ENCODE measurements at places on chromosomes 7 and 10.

- no peaks in the 10 kb centered on the region for H3K27me3 ChIP-seq
- DNase-seq = no peak
- H3K27ac ChIP-seq = no peak overlapping the region
Measured at GRCh38 chr7:151800861-151801260, 76.1 kb downstream of the PRKAG2 start.

- no peaks in the 10 kb centered on the region for H3K27me3 ChIP-seq
- H3K36me3 ChIP-seq = no peaks in the 10 kb centered on the region
- H3K4me3 ChIP-seq = no peak overlapping the region
- no peak overlapping the region for H3K27ac ChIP-seq
- H3K4me1 ChIP-seq = no peaks in the 10 kb centered on the region
- no peak for DNase-seq
Measured at GRCh38 chr10:112332509-112333228, 41.2 kb upstream of the ACSL5 start.

DNA sequence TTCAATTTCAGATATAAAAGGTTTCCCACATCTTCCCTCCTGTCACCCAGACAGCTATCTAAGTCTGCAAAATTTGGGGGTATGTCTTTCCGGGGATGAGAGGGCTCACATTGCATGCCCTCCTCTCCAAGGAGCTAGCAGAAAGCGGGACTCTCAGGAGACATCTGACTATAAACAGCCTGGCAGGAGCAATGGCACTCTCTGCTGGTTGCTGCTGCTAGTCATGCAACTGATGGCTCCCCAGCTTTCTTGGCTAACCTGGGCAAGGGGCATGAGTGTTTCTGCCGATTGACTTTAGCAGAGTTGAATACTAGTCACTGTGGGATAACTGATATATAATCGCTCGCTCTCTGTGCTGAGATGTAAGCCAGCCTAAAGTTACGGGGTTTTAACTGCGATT lies 12.0 kb downstream of the TBX20 start:
- H3K4me1 ChIP-seq = no peaks in the 10 kb centered on the region
- H3K27ac ChIP-seq = no peak overlapping the region
- no peak for DNase-seq
- no peaks in the 10 kb centered on the region for H3K36me3 ChIP-seq
- no peaks in the 10 kb centered on the region for H3K27me3 ChIP-seq

- peaks cover 56% of the 10 kb centered on the region for H3K4me1 ChIP-seq
- H3K27me3 ChIP-seq = no peaks in the 10 kb centered on the region
- no peak overlapping the region for H3K27ac ChIP-seq
- no peaks in the 10 kb centered on the region for H3K36me3 ChIP-seq
- DNase-seq = no peak
Measured at GRCh38 chr10:72310636-72311035, 36.9 kb downstream of the DDIT4 start.

DNA sequence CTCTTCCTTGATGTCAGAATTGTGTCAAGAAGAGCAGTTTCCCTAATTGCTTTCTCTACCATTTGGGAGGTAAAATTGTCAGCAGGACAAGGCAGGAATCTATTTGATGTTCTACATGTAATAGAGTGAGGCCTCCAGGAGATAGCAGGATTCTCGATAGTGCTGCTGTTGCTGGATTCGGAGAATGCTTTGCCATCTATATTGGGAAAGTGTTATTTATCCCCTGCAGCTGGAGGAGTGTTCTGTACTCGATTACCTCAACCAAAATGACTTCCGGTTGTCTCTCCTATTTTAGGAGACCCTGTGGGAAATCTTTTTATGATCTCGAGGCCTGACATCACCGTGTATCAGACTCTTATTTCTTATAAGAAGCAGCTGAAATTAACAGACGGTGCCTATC lies 217.1 kb downstream of the TMEM178B start:
- DNase-seq = no peak
- H3K4me1 ChIP-seq = no peaks in the 10 kb centered on the region
- no peak overlapping the region for H3K4me3 ChIP-seq

- H3K36me3 ChIP-seq = peaks cover 5% of the 10 kb centered on the region
- H3K4me1 ChIP-seq = peaks cover 14% of the 10 kb centered on the region
- no peaks in the 10 kb centered on the region for H3K27me3 ChIP-seq
- no peak overlapping the region for H3K27ac ChIP-seq
- H3K4me3 ChIP-seq = no peak overlapping the region
Measured at GRCh38 chr10:62012318-62012717, 110.8 kb downstream of the ARID5B start.

- no peaks in the 10 kb centered on the region for H3K36me3 ChIP-seq
- H3K4me3 ChIP-seq = no peak overlapping the region
- DNase-seq = no peak
- no peaks in the 10 kb centered on the region for H3K27me3 ChIP-seq
Measured at GRCh38 chr7:94352887-94353286, 41.8 kb upstream of the COL1A2 start.

DNA sequence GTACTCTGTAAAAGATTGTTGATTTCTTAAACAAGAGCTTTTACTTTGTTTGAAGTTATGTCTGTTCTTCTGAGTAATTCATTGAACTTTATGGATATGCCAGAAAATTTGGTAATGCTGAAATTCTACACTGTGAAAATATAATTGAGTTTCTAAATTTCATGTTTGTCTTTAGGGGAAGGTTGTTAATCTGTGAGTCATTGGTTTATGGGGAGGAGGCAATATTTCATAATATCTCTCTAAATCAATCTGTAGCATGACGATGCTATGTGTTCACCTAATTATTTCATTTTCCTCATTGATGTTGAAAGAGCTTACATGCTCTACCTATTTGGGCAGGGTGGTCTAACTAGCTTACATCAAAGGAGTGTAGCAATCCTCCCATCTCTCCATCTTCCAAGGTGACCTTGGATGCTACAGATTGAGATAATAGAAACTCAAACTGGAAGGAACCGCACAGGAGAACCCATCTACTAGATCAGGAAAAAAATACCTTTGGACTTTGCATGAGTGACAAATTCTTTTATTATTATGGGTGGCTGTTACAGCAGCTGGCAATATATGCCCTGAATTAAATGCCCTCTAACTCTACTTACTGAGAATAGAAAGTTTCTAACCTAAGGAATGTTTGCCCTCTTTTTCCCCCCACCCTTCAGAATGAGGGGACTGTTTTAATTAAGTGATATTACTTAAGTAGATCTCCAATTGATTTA lies 8.4 kb upstream of the SNX13 start:
- H3K27ac ChIP-seq = no peak overlapping the region
- no peaks in the 10 kb centered on the region for H3K27me3 ChIP-seq
- H3K4me1 ChIP-seq = peaks cover 18% of the 10 kb centered on the region
- H3K36me3 ChIP-seq = no peaks in the 10 kb centered on the region
- no peak for DNase-seq

- H3K4me1 ChIP-seq = no peaks in the 10 kb centered on the region
- DNase-seq = no peak
- H3K27me3 ChIP-seq = no peaks in the 10 kb centered on the region
Measured at GRCh38 chr7:102471791-102472125, 7.0 kb downstream of the POLR2J start.

GRCh38 chr7:75017832-75018231 lies 53.3 kb downstream of the CASTOR2 start:
- no peak for DNase-seq
- H3K36me3 ChIP-seq = no peaks in the 10 kb centered on the region
- H3K27me3 ChIP-seq = no peaks in the 10 kb centered on the region

DNA sequence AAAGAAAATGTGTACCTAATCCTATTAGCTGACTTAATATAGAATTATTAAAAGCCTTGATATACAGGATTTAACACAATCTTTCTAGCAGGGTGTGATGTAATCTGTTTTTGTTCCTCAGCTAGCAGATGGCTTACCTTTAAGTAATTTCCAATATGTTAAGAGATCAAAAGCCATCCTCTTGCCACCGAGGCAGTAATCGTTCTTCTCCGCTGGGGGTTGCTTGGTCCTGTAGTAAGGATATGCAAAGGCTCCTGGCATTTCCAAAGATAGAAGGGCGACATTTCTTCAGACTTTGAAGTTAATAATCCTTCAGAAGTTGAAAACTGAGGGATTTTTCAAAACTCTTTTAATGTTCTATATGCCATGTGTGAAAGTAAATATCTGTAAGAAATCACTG lies 156.4 kb downstream of the FZD1 start:
- H3K4me3 ChIP-seq = no peak overlapping the region
- DNase-seq = no peak
- no peak overlapping the region for H3K27ac ChIP-seq
- H3K4me1 ChIP-seq = no peaks in the 10 kb centered on the region
- H3K27me3 ChIP-seq = no peaks in the 10 kb centered on the region

GRCh38 chr10:1198453-1199344 lies 142.5 kb downstream of the WDR37 start:
- DNase-seq = no peak
- no peaks in the 10 kb centered on the region for H3K27me3 ChIP-seq
- no peak overlapping the region for H3K4me3 ChIP-seq
- H3K27ac ChIP-seq = no peak overlapping the region
- no peaks in the 10 kb centered on the region for H3K36me3 ChIP-seq
- H3K4me1 ChIP-seq = peaks cover 5% of the 10 kb centered on the region

- DNase-seq = no peak
- no peaks in the 10 kb centered on the region for H3K4me1 ChIP-seq
- H3K27ac ChIP-seq = no peak overlapping the region
Measured at GRCh38 chr7:70241536-70242175, 643.4 kb downstream of the AUTS2 start.

GRCh38 chr7:38070718-38071117 lies 107.3 kb upstream of the STARD3NL start:
- no peak for DNase-seq
- H3K27me3 ChIP-seq = no peaks in the 10 kb centered on the region
- no peaks in the 10 kb centered on the region for H3K4me1 ChIP-seq
- no peaks in the 10 kb centered on the region for H3K36me3 ChIP-seq
- H3K4me3 ChIP-seq = no peak overlapping the region

- H3K27me3 ChIP-seq = no peaks in the 10 kb centered on the region
- H3K36me3 ChIP-seq = no peaks in the 10 kb centered on the region
- H3K27ac ChIP-seq = no peak overlapping the region
- H3K4me1 ChIP-seq = no peaks in the 10 kb centered on the region
Measured at GRCh38 chr10:87575851-87576250, 71.2 kb downstream of the MINPP1 start.

- H3K36me3 ChIP-seq = no peaks in the 10 kb centered on the region
- no peaks in the 10 kb centered on the region for H3K4me1 ChIP-seq
- H3K27ac ChIP-seq = no peak overlapping the region
- no peaks in the 10 kb centered on the region for H3K27me3 ChIP-seq
Measured at GRCh38 chr7:8290645-8291308, 28.8 kb upstream of the ICA1 start.

DNA sequence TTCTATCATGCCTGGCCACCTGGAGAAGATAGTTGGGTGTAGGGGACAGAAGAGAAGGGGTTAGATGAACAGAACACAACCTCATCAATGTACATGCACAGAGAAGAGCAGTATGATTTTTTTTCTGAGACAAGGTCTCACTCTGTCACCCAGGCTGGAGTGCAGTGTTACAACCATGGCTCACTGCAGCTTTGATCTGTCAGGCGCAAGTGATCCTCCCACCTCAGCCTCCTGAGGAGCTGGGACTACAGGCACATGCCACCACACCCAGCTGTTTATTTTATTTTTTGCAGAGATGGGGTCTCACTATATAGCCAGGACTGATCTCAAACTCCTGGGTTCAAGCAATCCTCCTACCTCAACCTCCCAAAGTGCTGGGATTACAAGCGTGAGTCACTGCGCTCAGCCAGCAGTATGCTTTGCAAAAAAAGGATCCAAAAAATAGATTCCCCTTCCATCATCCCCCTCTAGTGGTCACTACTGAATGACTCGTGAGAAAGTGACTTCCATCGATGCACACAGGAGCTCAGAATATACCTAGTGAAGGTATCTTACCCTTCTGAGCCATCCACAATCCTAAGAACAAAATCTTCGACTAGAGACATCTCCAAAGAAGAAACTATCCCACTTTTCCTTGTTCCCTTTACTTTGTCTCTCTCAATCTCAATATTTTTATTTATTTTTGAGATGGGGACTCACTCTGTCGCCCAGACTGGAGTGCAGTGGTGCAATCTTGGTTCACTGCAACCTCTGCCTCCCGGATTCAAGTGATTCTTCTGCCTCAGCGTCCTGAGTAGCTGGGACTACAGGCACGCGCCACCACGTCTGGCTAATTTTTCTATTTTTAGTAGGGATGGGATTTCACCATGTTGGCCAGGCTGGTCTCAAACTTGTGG lies 21.0 kb downstream of the ZCWPW1 start:
- peaks cover 4% of the 10 kb centered on the region for H3K4me1 ChIP-seq
- H3K36me3 ChIP-seq = no peaks in the 10 kb centered on the region
- H3K27ac ChIP-seq = no peak overlapping the region

DNA sequence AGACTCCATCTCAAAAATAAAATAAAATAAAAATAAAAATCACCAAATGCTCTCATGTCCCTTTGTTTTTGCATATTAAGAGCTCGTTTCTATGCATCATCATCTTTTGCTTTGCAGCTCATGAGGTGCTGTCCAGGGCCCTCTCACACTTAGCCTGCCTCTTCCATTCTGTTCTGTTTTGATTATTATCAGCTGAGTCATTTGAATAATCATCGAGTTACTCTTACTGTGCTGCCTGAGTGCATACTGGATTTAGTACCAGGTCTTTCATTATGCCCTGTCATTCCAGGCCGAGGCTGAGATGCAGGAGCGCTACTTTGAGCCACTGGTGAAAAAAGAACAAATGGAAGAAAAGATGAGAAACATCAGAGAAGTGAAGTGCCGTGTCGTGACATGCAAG lies 33.0 kb downstream of the UCMA start:
- no peak overlapping the region for H3K4me3 ChIP-seq
- H3K4me1 ChIP-seq = no peaks in the 10 kb centered on the region
- DNase-seq = no peak
- H3K27me3 ChIP-seq = no peaks in the 10 kb centered on the region
- H3K27ac ChIP-seq = no peak overlapping the region

GRCh38 chr10:26780106-26780792 lies 80.5 kb downstream of the ABI1 start:
- no peaks in the 10 kb centered on the region for H3K27me3 ChIP-seq
- H3K4me3 ChIP-seq = no peak overlapping the region
- H3K36me3 ChIP-seq = no peaks in the 10 kb centered on the region

GRCh38 chr10:70985824-70986622 lies 97.7 kb upstream of the PCBD1 start:
- peaks cover 13% of the 10 kb centered on the region for H3K4me1 ChIP-seq
- no peak overlapping the region for H3K27ac ChIP-seq
- DNase-seq = no peak
- no peak overlapping the region for H3K4me3 ChIP-seq

DNA sequence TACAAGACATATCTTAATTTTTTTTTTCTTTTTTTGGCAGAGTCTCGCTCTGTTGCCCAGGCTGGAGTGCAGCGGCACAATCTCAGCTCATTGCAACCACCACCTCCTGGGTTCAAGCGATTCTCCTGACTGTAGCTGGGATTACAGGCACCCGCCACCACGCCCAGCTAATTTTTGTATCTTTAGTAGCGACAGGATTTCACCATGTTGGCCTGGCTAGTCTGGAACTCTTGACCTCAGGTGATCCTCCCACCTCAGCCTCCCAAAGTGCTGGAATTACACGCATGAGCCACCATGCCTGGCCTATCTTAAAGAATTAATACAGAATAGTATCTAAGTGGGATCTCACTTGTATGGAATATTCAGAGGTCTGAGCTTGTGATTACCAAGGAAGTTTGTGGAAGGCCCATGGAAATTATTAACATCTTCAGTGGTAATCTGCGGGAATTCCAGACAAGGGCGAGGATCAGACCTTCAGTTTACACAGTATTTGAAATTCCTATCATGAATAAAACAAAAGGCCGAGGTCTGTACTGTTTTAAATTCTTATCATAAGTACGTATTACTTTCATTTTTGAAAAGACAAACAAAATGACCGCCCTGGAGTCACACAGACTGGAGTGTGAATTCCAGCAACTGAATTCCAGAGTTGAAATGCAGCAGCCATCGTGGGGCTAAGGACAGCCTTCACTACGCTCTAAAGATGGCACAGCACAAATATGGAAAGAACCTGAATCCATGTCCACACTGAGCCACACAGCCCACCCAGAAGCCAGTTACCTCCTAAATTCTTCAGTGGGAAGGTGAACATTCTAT lies 16.7 kb downstream of the GPRIN2 start:
- no peak overlapping the region for H3K4me3 ChIP-seq
- no peaks in the 10 kb centered on the region for H3K4me1 ChIP-seq
- H3K27ac ChIP-seq = no peak overlapping the region
